ENCODE measurements at places on chromosomes 5 and 9. TPM values are rescaled to one million over a fixed set of nuclear protein-coding genes. Genes with fewer than 3 reads are reported as not detected.

DNA sequence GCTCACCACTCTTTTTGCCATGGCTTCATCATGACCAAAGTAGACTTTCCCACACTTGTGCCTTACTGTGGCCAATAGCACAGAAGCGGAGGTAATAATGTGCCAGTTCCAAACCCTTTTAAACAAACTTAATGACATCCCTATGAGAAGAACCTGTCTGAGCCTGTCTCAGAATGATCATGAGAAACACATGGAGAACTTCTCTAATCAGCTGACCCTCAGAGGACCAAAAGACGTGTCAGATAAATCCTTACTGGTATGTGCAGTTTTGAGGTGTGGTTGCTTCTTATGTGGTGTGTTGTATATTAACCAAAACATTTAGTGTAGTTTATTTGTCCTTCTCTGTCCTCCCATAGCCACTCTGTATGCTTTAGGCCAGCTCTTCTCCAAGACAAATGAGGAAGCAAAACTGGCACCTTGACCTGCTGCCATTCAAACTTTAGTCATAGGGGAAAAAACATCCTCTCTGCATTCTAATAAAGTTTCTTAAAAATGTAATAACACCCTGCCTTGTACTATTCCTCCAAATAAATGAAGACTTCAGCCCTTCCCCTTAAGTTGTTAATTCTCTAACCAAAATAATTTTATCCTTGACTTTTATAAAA lies 168.9 kb downstream of the MUSK start:
- no peak for DNase-seq

GRCh38 chr5:110195288-110195687 lies 505.6 kb downstream of the MAN2A1 start:
- no peak for DNase-seq

DNA sequence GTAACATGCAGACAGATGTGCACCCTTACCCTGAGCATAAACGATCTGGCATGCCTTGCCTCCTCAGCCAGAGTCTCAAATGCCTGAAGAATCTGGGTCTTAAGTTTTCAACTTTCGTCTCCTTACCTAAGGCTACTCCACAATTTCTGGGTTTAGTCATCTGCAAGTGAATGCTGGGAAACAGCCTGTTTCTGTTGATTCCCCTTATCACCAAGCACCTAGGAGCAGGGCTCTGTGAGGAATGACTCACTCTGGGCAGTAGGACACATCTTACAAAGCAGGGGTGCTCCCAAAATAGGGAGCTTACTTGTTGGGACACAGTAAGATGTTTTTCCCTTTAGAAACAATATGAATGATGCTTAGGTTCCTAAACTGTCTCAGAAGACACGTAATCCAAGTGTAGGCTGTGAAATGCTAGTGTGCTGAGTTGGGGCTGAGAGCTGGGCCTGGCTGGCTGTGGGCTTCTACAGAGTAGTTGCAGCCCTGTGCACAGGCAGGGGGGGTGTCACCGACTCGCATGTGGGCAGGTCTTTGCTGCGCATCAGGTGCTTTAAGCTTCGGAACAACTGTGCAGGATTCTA lies 58.0 kb downstream of the DAP start:
- no peak for DNase-seq

LOX gene
- total RNA-seq = 21.6 TPM

DNA sequence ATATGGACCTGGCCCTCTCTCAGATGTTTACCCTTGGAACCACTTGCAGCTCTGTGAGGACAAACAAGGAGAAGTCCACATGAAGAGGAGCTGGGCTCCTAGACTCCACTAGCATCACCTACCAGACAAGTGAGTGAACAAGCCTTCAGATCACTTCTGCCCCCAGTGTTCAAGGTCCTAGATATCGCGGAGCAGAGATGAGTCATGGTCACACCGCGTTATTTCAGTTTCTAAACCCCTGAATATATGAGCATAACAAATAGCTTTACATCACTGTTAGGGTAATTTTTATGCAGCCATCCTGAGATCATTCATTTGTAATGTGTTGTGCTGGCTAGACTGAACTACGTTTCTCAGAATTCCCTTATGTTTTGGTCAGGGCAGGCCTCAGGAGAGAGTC lies 77.0 kb upstream of the DAP start:
- no peak for DNase-seq

SPATA31D4 gene
- total RNA-seq = not detected

- no peak for DNase-seq
Observed at GRCh38 chr5:146622391-146622790, 106.4 kb upstream of the GPR151 start.

IQGAP2 gene
- 15.1 TPM for total RNA-seq

DNA sequence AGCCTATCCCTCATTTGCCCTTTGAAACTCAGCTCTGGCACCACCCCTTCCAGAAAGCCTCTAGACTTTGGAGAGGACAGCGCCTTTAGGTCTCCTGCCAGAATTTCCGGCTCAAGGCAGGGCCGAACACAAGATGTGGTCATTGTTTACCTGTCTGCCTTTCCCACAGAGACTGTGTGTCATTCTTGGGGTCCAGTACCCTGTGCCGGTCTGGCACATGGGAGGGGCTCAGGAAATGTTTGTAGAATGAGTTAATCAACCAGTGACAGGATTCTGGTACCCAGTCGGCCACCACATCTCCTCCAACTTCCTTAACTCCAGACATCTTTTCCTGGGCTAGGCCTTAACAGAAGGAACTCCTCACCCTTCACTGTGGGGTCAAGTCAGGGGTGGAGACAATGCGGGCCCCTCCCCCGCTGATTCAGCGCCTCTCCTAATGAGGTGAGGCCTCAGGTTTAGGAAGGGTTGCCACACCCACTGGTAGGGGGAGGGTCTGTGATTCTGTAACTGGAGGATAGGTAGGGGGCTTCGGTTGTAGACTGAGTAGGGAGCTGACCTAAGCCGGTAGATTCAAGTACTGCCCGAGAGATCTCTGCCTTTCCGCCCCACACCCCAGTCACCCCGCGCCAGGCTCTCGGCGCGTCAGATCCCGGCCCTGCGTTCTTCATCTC lies 29.3 kb downstream of the PCDH1 start:
- peak; percentile 75 for DNase-seq

- DNase-seq = no peak
Observed at GRCh38 chr5:109003928-109004327, 256.2 kb downstream of the FER start.

TMEFF1 gene
- not detected for total RNA-seq

OR1Q1 gene
- not detected for total RNA-seq

LRRC70 gene
- 3.8 TPM for total RNA-seq

DNA sequence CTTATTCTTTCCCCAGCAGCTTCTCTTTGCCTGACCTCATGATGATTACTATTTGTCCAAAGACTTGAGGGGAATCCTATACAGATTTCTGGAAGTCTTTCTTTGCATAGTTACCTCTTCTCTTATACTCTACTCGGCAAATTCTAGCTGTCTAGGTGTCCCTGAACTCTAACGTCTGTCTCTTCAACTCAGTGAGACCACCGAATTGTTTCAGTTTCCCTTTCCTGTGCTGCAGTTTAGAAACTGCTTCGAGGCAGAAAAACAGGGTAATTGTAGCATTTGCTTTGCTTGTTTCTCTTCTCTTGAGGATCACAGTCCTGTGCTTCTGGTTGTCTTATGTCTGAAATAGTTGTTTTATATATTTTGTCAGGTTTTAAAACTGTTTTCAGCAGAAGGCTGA lies 14.8 kb downstream of the LVRN start:
- DNase-seq = no peak

GRCh38 chr9:129994882-129995281 lies 48.1 kb downstream of the FNBP1 start:
- DNase-seq = no peak

SPINK7 gene
- not detected for total RNA-seq

DNA sequence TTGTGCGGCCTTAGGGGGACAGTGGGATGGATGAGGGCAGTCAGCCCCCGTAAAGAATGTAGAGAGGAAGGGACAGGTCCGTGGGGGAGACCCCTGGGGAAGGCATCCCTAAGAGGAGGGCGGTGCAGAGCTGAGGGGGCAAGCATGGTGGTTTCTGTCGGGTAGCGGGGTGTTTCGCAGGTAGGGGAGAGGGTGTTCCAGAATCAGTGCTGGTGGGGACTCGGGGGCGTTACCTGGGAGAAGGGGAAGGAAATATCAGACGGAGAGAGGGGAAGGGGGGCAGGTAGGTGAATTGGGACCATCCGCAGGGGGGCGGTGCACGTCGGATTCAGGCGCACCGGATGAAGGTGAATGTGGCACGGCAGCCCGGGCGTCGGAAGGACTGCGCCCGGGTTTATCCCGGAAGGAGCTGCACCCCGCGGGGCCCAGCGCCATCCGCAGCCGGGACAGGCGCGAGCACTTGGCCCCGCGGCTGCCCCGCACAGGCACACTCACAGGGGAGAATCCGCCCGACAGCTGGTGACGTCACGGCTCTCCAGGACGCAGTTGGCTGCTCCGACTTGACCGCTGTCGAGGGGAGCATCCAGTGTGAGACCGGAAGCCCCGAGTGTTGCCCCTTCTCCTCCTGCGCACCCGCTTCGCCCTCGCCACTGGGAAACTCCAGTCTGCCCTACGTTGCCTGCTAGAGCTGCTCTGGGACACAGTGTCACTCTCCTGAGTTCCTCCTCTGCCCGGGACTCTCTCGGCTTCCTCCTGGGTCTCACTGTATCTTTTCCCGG lies 1.3 kb downstream of the CD72 start:
- DNase-seq = peak; percentile 89

- no peak for DNase-seq
Observed at GRCh38 chr5:171342362-171343111, 33.5 kb downstream of the TLX3 start.

GRCh38 chr5:1007221-1007680 lies 1.4 kb upstream of the NKD2 start:
- DNase-seq = peak; percentile 62

DNA sequence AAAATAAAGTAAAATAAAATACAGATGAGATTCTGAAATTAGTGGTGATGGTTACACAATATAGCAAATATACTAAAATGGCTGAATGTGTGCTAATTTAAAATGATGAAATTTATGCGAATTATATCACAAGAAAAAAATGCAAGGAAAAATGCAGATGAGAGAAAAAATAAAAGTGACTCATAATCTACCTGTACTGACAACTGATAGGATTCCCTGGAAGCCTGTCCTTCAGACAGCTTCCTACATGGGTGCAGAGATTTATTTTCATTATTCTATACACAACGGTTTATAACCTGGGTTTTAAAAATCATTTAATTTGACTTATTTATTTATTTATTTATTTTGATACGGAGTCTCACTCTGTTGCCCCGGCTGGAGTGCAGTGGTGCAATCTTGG lies 5.8 kb upstream of the NCS1 start:
- no peak for DNase-seq

GRCh38 chr9:135608294-135608998 lies 30.9 kb downstream of the GLT6D1 start:
- DNase-seq = peak; percentile 47

DNA sequence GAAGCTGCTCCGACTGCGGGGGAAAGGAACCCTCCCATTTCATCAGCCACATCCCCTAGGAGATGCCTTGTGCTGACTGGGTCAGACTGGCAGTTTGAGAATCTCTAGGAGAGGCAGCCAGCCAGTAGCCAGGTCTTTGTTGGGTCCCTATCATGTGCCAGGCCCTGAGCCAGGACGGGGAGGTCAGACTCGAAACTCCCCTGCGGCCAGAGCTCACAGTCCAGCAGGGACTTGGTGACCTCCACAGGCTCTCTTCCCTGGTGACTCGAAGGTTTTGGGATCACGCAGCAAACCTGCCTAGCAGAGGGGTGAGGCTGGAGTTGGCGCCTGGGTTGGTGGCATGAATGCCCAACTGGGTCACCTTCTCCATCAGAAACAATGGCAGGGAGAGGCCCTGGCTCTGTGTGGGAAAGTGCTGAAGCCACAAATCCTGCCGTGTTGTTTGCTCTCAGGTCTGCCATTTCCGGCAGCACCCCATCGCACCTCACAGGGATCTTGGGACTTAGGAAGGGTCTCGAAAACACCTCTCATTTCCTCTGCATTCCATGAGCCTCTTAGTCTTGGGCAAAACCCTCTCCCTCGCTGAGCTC lies 14.4 kb upstream of the ORM1 start:
- peak; percentile 37 for DNase-seq

GRCh38 chr9:127942216-127943010 lies 4.8 kb upstream of the DPM2 start:
- DNase-seq = peak; percentile 91

GRCh38 chr5:40503439-40503838 lies 176.3 kb upstream of the PTGER4 start:
- no peak for DNase-seq

DNA sequence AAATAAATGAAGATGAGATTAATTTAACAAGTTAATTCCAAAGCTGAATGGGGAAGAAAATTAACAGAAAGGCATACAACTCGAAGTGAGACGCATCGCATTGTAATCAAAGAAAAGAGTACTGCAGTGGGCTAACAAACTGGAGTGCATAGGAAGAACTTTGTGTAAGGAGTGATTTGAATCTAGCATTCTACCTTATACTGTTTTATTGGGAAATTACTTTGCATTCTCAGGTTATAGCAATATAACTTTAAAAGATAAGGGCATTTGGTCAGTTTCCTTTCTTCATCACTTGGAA lies 124.5 kb upstream of the TLE4 start:
- no peak for DNase-seq

- DNase-seq = no peak
Observed at GRCh38 chr9:114693248-114693855, 11.4 kb upstream of the TEX48 start.

DNA sequence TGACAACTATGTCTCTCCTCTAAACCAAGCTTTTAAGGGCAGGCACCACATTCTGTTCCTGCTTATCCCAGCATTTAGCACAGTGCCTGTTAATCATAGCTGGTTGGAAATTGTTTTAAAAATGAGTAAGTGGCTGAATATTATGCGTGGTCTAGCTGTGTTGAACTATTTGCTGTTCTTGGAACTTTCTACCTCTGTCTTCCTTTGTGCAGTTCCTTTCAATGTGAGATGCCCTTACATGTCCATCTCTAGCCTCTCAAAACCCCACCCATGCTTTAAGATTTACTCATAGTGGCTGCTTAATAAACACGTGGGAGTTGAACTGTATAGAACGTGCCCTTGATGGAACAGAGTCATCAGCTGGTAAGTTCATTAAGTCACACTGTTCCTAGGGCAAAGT lies 34.5 kb downstream of the C9orf57 start:
- no peak for DNase-seq

DNA sequence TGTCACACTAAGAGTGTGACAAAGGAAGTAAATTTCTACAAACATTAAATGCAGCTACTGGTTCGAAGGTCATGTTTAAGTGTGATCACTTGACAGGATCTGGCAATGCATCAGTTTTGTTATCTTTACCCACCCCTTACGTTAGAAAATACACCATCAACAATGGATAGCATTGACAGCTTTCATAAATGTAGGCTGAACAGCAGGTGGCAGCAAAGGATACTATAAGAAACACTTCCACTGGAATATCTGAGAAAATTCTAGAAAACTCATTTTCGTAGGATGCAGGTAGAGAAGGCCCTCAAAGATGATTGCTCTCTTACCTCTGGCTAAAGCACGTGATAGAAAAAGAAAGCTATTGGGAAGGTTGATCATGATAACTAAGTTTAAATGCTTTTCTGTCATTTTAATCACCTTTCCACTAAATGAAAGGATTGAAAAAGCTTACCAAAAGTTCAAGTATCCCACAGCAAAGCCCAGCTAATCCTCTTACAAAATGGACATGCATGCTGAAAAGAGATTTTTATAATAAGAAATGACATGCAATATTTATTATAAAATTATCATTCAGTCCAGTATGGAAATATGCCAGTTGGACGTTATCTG lies 292.5 kb downstream of the PARP8 start:
- no peak for DNase-seq

GRCh38 chr5:103120607-103121200 lies 603 bp downstream of the PPIP5K2 start:
- no peak for DNase-seq

All from sigmoid colon (tissue), 7 donors.